ENCODE measurements at places on chromosomes 16 and 17.

DNA sequence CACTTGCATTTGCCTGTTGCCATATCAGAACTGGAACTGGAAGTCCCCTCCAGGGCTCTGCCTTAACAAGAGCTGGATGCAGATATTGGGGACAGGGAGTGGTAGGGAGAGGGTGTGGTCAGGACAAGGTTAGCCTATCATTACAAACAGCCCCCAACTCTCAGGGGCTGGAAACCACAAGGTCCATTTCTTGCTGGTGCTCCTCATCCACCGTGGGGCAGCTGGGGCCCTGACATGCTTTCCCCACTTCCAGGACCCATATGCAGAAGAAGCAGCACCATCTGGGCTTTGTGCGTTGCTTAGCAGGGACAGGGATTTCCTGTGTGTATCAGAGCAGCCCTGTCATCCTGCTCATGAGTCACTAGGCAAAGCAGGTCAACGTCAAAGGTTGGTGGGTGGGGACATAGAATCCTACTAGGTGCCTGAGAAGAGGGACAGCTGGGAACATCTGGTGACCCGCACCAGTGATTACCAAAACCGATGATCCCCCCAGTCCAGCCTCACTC is 26.9 kb downstream of the RGS9 start:
- DNase-seq = no peak

DNA sequence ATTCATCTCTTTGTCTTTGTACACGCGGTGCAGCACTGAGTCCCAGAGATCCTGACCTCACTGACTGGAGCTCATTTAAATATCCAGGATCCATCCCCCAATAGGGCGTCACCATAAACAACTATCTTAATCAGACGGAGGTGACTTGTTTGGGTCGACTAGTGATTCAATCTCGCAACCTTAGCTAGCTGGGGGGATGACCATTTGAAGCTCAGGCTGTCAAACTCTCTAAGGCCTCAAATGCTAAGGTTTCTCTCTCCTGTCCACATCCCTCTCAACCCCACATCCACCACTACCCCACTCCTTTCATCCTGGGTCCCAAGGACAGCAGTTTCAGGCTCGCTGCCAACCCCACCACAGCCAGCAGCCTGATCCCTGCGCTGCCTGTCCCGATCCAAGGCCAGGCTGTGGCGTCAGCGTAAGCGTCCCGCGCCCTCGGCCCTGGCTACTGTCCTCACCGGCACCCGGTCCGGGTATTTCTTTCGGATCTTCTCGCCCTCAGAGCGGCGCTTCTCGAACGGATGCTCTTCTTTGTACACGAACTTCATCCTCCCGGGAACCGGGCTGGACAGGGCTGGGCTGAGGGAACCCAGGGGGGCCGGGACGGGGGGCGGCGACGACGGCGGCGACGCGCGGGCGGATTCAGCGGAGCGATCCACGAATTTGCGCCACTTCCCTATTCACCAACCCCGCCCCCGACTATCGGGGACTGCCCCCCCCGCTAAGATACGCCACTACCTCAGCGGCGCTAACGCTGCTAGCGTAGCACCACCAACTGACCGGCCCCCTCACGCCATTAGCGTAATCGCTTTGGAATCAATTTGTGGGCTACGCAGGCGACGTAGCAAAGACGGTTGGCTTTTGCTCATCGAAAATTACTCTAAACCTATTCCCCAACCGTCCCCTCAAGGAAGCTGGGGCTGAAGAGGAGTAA is at the start of gene GABARAP:
TSS of gene GABARAP (minus strand) at position 667 of the 934 bp plus-strand sequence. CDS start at position 548, 119 bp downstream.
- DNase-seq = peak; percentile 81

DNA sequence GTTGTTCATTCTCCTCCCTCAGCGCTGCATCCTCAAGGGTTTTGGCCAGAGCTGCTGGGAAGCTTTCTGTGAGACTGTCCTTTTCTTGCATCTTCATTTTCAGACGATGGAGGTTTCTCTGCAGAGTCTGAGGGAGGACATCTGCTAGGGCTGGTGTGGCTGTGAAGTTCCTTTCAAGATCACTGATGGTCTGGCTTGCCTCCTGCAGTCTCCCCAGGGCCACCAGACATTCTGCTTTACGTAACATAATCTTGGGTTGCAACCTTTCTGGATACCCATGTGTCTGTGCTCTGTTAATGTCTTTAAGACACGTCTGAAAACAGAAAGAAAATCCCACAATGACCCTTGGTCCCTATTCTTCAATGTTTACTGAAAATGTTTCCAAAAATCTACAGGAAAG is 29.0 kb downstream of the SMYD4 start:
- no peak for DNase-seq

DNA sequence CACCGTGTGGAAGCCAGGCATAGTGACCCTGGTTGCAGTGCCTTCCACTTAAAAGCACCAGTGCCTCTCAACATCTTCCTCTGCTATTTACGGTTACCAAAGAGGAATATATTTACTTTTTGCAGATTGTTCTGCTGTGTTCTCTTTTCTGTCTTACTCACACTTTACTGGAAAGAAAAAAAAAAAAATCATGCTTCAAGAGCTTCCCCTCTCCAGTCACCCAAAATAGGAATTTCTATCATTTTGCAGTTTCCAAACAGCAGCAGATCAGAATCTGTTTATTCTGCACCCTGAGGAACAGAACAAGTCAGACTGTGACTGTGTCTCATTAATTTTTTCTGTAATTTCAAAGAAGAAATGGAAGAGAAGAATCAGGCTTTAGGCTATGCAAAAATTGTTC is 96.1 kb downstream of the KCNJ2 start:
- DNase-seq = no peak

DNA sequence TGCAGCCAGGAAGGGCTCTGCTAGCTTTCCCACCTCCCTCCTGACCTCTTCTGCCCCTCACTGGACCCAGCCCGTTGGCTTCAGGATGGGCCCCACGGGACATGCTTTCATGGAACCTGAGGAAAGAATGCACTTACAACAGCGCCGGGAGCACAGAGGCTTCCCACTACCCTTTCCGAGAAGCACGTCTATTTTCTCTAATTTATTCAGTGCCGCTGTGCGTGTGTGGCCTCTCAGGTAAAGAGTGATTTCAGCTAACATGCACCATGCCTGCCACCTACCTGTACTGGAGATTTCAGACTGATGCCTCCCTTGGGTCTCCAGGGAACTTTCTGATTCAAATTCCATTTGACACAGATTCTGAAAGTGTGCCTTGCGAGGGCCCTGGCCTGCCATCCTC is 140.1 kb downstream of the CYLD start:
- DNase-seq = no peak

DNA sequence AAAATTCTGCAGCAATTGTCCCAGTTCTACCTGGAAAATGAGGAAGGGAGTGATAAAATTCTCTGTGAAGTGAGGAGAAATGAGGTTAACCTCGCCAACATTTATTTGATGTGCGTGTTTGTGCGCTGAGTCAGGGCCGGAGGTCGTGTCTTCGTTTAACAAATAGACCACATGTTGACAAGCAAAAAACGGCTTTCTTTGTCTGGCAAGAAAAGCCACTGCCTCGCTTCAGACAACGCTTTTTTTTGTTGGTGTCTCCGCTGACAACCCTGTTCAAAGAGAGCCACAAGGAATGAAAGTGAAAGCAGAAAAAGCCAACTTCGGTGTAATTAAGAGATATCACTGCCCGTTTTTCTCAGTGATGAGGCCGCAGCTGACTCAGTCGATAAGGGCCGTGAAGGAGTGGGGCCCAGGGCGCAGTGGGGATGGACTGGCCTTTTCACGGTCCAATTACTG is 510.6 kb downstream of the CDH13 start:
- no peak for DNase-seq

DNA sequence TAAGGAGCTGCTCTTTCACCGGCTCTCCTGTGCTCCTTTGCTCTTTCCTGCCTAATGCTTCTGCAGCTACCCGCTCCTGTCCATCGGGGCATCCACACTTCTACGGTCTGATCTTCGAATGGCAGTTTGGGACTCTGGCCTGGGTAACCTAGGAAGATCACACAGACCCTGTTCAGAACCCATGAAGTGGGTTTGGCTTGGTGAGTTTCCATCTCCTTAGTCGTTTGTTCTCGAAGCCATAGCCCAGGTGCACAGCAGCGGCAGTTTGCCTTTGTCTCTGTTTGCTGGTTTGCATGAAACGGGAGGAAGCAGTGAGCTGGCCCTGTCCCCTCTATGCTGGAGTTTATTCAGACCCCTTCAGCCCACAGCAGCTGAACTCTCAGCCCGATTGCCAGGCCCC is 29.0 kb downstream of the PSMD7 start:
- no peak for DNase-seq

- no peak for DNase-seq
These were observed at the start of gene CLDN6 for GRCh38 chr16:3017794-3018506. Gene CLDN6, minus strand, starts transcription at chr16:3018183. Its CDS starts 2,162 bp downstream, at chr16:3016021.

Data from activated CD8-positive, alpha-beta memory T cell treated with anti-CD3 and anti-CD28 coated beads for 1 hour (primary cell).